ENCODE measurements at places on chromosomes 16 and 17.

GRCh38 chr17:67385122-67385988 is 8.3 kb downstream of the PITPNC1 start:
- DNase-seq = no peak

DNA sequence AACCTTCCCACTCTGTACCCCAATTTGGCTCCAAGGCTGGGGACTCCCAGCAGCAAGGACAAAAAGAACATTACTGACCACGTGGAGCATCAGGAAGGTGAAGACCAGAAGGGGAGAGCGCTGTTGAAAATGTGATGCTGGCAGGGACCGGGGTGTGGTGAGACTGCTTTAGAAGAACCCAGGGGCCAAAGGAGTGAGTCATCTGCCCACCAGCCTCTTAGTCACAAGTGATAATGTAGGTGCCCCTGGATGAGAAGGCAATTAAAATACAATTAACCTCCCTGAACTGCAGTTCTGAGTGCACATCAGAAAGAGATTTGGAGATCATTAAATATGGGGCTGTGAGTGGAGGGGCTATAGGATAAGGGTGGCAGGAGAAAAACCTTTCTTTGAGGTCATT is 366.6 kb upstream of the CCL2 start:
- DNase-seq = no peak

GRCh38 chr16:85601730-85602401 is 11.3 kb upstream of the GSE1 start:
- no peak for DNase-seq

GRCh38 chr17:39979893-39980350 is 685 bp upstream of the PSMD3 start:
- DNase-seq = no peak

- no peak for DNase-seq
Measured at GRCh38 chr16:381012-381788, 578 bp downstream of the PGAP6 start.

- no peak for DNase-seq
Measured at GRCh38 chr16:78988361-78988969, 612.1 kb downstream of the MAF start.

- DNase-seq = no peak
Measured at GRCh38 chr16:15647294-15648014, 2.6 kb upstream of the NDE1 start.

- DNase-seq = no peak
Measured at GRCh38 chr17:9343516-9343915, 232.1 kb downstream of the STX8 start.

- no peak for DNase-seq
Measured at GRCh38 chr16:23410176-23410575, 42.8 kb downstream of the COG7 start.

DNA sequence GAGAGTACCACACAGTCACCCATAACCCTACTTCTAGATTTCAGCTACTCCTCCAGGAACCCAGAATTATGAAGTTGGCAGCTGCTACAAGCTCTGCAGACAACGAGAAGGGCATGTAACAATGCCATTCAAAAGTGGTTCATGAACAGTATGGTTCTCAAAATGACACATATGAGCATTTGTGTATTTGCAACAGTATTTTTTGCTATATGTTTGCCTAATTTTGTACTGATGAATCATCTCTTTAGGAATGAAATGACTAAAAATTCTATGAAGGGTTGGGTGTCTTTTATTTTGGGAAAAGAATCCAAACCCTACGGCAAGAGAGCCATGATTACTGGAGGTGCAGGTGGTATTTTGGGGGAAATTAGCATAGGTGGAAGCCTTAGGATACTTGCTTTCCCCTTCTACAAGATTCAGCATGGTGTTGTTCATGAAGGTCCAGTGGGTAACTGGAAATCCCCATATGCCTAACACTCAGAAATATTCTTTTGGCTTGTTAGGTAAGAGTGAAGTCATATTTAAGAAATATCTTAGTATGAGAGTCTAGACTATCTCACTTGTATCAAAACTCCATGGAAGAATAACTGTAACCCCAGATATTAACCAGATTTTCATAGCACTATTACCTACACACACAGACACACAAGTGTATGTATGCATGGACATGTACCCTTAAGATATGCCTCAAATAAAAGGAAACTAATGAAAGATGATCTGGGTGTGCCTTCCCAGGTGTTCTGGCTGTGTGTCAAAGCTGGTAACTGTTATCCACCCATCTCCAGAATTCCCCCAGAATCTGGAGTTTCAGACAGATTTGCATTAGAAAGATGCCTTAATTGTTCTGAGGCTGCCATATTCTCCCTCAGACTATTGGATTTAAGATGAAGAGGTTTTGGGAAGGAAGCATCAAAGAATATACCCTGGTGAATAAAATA is 688.2 kb upstream of the SOX9 start:
- DNase-seq = no peak

- DNase-seq = no peak
Measured at GRCh38 chr16:54359081-54359480, 72.5 kb upstream of the IRX3 start.

GRCh38 chr17:78707016-78707415 is 75.1 kb downstream of the CYTH1 start:
- DNase-seq = no peak

DNA sequence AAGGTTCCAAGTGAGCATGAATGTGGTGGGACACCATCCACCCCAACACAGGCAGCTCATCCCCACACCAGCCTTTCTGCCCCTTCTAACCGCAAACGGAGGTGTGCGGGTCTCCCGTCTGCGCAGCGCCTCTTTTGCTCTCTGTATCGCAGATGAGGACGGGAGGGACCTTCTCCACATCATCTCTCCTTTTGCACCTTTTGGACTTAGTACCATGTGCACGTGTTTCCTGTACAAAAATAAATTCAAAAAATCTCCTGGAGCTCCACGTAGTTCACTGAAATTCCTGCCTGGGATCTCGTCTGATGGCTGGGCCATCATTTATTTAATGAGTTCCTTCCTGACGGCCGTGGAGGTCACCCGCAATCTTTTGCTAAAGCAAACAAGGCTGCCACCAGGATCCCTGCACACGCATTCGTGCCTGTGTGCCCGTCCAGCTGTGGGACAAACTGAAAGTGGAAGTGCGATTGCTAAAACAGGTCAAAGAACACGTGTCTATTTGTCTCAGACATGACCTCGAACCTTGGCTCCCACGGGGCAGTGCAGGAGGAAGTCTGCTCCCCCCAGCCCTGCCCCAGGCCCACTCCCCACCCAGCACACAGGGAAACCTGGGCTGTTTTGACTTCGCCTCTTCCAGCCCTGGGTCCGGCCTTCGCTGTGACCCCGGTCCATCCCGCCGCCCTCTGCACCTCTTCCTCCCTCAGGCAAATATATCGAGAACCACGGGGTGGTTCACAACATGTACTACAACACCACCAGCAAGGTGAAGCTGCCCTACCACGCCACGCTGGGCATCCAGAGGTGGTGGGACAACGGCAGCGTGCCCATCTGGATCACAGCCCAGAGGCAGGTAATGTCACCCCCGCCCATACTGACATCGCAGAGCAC is 2.3 kb downstream of the ENPP7 start:
- no peak for DNase-seq

GRCh38 chr17:34203018-34203638 is 52.0 kb upstream of the CCL2 start:
- DNase-seq = no peak

GRCh38 chr17:77313831-77314230 is 173.1 kb downstream of the SEC14L1 start:
- no peak for DNase-seq

GRCh38 chr17:3551189-3551588 is 6.4 kb downstream of the TRPV3 start:
- no peak for DNase-seq

DNA sequence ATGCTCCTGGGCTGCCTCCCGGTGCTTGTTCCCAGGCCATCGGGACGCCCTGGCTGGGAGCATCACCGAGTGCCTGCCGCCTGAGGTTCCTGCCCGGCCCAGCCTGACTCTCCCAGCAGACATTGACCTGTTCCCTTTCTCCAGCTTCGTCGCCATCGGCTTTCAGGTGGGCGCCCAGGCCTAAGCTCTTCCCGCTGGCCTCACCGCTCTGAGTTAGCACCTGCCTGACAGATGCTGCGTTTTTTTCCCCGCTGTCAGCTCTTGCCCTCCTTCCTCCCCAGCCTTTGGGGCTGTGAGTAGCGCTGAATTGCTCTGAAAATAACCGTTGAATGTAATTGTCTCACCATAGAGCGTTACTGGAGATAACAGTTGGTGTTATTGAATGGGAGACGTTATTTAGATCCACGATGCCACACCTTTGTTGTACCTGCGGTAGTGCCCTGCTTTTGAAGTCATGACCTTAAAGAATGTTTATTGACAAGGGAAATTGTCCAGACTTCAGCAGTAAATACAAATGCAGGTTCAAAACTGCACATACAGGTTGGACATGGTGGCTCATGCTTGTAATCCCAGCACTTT is 21.3 kb upstream of the SMIM5 start:
- no peak for DNase-seq

- DNase-seq = no peak
Measured at GRCh38 chr16:59169168-59169567, 435.1 kb upstream of the GOT2 start.

- DNase-seq = no peak
Measured at GRCh38 chr17:81187586-81188490, 21.8 kb upstream of the AATK start.

DNA sequence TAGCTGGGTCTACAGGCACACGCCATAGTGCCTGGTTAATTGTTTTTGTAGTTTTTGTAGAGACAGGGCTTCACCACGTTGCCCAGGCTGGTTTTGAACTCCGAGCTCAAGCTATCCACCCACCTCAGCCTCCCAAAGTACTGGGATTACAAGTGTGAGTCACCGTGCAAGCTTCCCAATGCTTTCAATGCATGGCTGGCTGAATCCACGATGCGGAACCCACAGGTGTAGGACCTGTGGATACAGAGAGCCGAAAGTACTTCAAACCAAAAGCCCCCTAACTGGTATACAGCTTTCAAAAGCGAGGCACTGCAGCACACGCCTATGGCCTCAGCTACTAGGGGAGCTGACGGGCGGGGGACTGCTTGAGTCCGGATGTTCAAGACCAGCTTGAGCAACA is 44.8 kb downstream of the METTL16 start:
- no peak for DNase-seq

DNA sequence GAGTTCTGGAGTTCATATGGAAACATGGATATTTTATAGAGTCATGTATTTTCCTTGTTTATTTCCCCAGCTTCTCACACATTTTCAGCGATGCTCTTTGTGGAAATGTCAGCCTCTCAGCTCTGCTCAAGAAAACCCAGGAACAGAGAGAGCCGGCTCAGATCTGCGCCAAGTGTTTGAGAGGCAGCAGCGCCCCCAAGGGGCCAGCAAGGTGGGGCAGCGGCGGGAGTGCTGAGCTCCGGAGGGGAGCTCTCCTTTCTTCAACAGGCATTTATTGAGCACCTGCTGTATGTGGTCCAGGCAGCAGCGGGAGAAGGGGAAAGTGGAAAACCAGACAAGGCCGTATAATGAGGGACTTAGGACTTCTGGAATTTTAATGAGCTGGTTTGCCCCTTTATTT is 421.1 kb upstream of the C16orf82 start:
- DNase-seq = no peak

GRCh38 chr17:30964876-30965275 is 6.0 kb upstream of the RNF135 start:
- no peak for DNase-seq

GRCh38 chr17:79372470-79373238 is 238.2 kb downstream of the RBFOX3 start:
- no peak for DNase-seq

DNA sequence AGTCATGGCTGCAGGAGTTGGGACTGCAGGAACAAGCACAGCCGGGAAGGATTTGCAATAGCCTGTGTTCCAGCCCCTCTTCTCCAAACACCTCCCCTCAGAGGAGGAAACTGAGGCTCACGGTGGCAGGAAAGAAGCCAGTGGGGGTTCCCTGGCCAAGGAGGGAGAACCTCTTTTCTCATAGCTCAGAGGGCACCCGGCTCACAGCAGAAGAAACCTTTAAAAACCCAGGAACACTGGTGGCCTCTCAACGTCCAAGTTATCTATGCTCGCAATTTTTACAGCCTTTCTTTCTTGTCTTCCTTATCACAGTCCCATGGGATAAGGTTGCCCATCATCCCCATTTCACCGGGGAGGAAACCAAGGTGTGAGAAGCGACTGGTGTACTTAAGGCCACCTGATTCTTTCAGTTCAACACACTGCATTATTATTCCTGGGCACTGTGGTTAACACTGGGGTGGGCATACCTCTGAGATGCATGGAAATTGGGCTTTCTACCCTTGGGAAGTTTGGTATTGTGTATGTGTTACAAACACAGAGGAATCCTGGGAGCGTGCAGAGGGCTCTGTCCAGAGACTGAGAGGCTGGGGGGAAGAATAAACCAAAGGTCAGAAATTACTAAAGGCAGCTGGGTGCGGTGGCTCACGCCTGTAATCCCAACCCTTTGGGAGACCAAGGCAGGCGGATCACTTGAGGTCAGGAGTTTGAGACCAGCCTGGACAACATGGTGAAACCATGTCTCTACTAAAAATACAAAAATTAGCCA is 791 bp upstream of the ZNF629 start:
- DNase-seq = no peak

GRCh38 chr16:3577302-3577752 is at the start of gene NLRC3:
Gene NLRC3 (minus strand): TSS chr16:3577403. CDS start chr16:3565036, 12,367 bp downstream.
- no peak for DNase-seq

DNA sequence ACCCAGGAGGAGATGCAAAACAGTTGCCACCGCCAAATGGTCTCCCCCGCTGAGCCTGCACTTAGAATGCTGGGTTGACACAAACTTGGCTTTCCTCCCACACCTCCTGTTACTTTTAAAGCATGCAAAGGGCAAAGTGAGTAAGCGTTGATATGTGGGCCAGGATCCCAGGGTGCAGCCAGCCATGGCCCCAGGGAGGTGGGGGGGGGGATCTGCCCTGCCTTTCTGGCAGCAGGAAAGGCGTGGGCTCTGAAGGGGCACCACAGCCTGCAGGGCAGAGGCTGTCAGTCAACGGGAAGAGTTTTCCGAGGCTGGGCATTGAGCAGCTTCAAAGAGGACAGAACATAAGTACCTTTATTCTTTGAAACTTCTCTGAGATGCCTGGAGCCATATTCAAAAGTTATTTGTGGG is 142.3 kb downstream of the ABCC12 start:
- DNase-seq = no peak

- DNase-seq = no peak
Measured at GRCh38 chr17:41971721-41972523, 5.3 kb downstream of the CNP start.

GRCh38 chr17:17055286-17056155 is 13.3 kb downstream of the MPRIP start:
- no peak for DNase-seq

DNA sequence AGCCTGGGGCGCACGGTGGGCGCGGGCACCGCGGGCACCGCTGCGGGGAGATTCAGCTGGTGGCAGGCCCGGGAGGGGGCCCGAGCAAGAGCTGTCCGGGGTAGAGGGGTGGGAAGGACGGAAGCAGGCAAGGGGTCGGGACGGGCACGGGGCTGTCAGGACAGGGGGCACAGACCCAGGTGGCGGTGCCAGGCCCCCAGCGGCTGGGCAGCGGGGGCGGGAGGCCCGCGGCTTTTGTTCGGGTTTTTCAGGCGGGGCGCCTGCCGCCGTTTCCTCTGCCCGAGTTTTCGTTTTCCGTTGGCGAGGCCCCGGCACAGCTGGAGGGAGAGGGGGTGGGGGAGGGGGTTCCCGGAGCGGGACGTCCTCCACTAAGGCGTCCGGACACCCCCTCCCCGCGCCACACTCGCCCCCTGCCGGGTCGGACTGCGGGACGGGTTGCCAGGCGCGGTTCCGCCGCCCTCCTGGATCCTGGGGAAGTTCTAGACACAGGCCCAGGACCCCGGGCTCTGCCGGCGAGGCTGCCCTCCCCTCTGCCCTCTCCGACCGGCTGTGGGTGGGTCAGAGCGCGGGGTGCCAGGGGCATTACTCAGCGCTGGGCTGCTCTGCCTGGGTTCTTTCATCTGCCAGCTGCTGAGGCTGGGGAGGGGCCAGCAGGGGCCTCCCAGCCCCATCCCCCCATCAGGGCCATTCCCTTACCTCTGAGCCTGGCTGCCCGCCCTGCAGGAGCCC is 543 bp downstream of the ARHGAP23 start:
- no peak for DNase-seq

Data from NCI-H2107 (cell line).